ENCODE measurements at places on chromosomes 1 and 21.
A peak's percentile ranks its signal among the peaks of the same experiment; 100 is the strongest.

DNA sequence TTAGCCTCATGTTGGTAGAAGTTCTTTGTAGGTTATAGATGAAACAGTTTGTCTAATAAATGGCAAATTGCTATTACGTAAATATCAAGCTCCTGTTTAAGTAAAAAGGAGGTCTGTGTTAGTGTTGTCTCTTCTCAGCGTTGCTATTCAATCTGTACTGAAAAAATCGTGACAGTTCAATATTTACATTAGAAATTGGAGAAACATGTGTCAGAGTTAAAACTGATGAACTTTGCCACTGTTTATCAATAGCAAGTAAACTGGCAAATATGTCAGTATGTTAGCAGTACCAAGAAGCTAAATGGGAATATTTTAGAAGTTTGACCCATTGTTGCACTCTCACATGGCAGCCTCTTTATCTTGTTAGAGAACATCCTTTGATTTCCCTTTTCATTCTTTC lies 218.5 kb downstream of the GPR52 start:
- no peak for DNase-seq

DNA sequence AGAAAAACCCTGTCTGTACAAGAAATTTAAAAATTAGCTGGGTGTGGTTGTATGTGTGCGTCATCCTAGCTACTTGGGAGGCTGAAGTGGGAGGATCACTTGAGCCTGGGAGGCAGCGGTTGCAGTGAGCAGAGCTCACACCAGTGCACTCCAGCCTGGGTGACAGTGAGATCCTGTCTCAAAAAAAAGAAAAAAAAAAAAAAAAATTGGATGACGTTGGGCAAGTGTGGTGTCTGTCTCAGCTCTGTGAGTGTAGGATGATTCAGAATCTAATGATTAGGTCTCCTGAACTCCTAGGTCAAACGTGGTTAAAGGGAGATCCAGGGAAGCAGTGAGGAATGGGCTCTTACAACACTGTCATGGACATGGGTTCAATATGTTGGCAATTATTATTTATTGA lies 435.9 kb downstream of the KIF26B start:
- DNase-seq = no peak

- no peak for DNase-seq
These were observed 8.7 kb downstream of the PARK7 start for GRCh38 chr1:7970246-7970645.

DNA sequence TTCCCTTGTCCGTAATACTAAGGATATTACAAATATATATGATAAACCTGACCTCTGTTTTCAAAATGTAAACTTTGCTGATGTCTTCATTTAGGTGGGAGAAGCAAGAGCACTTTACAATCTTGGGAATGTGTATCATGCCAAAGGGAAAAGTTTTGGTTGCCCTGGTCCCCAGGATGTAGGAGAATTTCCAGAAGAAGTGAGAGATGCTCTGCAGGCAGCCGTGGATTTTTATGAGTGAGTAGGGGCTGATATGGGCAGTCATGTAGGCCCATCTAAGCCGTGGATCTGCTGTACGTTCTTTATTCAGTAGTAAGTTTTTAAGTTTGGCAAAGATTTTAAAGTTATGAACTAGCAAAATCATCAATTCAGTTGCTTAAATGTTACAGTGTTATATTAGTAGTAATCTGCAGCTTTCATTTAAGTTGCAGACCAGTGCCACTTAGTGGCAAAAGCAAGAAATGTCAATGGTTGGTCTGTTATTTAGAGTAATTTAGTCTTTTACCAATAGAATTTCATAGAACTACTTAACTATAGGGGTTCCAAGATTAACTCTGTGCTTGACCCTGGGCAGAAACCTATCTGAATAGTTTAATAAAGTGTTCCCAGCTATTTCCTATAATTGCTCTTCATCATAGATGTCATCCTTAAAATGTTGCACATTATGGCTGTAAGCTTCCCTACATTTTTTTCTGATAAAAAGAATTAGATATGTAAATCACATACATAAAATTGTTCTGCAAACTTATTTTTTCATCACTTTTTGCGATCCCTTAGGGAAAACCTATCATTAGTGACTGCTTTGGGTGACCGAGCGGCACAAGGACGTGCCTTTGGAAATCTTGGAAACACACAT lies 21.3 kb downstream of the GPSM2 start:
- DNase-seq = no peak

GRCh38 chr1:156135930-156136871 lies 17.2 kb upstream of the SEMA4A start:
- DNase-seq = no peak

- DNase-seq = no peak
These were observed 512 bp downstream of the FBLIM1 start for GRCh38 chr1:15758953-15759661.

- no peak for DNase-seq
These were observed 21.5 kb downstream of the SLAMF1 start for GRCh38 chr1:160625321-160625720.

- DNase-seq = no peak
These were observed 1205.3 kb upstream of the ADGRL4 start for GRCh38 chr1:80211691-80212380.

GRCh38 chr1:17565461-17566252 lies 26.2 kb downstream of the ARHGEF10L start:
- no peak for DNase-seq

DNA sequence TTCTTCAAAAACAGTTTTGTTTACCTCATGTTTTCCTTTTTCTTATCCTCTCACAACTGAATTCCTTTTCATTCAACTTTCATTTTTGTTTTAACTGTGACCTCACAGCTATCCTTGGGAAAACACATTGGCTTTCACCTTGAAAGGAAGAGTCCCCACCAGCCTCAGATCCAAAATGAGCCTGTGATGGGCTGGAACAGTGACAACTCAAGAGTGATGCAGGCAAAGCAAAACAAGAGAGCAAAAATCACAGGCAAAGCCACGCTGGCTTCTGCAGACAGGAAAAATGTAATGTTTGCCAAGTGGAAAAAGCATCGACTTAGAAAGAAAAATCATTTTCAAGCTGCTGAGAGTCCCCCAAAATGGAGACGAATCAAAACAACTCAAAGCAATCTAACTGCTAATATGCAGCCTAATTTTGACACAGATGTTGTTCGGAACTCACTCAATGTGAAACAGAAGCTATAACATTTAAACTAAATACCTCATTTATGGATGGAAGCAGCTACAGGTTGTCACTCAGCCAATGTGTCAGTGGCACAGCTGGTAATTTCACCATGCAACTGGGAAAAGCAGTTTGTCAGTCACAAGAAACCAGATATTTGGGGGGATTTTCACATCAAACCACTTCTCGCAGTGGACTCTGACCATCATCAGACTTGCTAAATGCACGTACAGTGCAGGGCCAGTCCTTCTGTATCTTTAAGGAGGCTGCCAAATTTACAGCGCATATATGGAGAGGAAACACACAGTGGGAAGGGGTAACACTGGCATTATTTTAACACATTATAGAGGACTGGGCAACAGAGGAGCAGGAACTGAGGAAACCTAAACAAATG lies 50.7 kb downstream of the ALG14 start:
- no peak for DNase-seq

GRCh38 chr1:83905315-83905907 lies 93.5 kb downstream of the TTLL7 start:
- DNase-seq = peak; percentile 1

- no peak for DNase-seq
These were observed 49.4 kb upstream of the BOLA1 start for GRCh38 chr1:149849947-149850360.

DNA sequence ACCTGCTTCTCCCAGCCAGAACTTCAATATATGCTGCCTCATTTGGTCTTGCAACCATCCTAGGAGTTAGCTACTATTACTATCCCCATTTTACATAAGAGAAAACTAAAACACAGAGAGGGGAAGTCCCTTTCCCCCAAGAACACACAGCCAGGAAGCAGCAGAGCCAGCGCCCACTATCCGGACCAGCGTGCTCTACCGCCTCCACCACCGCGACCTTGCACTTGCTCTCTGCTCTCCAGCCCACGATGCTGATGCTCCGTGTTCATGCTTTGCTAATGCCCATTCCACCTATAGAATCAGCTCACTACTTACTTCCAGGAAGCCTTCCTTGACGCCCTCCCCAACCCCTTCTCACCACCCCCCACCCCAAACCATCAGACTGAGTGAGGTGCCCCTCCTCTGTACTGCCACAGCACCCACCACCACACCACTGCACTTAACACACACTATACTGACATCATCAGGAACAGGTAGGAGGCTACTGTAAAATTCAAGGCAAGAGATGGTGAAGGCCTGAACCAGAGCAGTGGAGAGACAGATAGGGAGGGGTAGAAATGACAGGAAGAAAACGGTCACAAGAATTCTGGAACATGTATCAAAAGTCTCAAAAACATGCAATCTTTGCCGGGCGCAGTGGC lies 9.4 kb downstream of the TMEM53 start:
- no peak for DNase-seq

DNA sequence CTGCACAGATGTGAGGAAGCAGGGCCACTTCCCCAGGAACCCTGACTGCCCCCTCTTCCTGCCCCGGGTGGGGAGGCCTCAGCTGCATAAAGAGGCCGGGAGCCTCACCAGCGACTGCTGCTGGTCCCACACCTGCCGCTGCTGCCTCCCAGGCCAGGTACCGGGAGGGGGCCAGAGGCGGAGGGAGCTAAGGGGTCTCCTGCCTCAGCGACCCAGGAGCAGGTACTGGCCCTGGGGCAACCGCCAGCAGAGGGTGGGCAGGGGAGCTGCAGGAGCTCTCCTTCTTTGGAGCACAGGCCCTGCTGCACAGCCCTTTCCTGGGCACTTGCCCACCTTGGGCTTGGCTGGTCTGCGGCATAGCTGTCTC lies 6.8 kb downstream of the GJC2 start:
- DNase-seq = no peak

DNA sequence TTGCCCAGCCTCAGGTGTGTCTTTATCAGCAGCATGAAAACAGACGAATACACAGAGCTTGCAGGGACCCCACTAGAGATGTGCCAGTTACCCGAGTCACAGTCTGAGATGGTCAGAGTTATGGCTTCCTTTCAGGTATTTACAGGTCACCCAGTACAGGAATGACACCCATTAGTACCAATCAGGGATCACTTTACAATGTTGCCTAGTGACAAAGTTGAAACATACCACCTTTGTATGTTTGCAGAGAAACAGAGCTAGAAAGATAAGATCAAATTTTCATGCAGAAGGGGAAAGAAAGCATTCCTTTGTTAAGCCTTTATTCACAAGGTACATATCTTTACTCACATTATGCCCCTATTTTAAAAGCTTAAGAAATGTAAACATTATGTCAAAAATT lies 137.6 kb downstream of the RGS7 start:
- no peak for DNase-seq

- DNase-seq = no peak
These were observed 9.9 kb upstream of the HAO2 start for GRCh38 chr1:119358636-119359035.

DNA sequence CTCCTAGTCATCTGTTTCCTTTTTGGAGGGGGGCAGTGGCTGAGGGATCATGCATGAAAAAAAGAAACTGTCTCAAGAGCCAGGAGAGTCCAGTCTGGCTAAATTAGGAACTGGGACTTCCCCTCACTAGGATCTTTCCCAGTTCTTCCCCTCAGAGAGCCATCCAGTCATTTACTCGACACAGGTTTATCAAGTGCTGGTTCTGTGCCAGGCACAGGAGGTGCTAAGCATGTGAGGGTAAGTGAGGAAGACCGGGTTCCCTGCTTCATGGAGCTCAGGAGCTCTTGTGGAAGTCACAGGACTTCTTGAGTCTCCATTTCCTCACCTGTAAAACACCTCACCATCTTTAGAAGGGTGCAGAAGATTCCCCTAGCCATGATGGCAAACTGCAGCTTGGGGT lies 8.6 kb upstream of the NUAK2 start:
- DNase-seq = no peak

DNA sequence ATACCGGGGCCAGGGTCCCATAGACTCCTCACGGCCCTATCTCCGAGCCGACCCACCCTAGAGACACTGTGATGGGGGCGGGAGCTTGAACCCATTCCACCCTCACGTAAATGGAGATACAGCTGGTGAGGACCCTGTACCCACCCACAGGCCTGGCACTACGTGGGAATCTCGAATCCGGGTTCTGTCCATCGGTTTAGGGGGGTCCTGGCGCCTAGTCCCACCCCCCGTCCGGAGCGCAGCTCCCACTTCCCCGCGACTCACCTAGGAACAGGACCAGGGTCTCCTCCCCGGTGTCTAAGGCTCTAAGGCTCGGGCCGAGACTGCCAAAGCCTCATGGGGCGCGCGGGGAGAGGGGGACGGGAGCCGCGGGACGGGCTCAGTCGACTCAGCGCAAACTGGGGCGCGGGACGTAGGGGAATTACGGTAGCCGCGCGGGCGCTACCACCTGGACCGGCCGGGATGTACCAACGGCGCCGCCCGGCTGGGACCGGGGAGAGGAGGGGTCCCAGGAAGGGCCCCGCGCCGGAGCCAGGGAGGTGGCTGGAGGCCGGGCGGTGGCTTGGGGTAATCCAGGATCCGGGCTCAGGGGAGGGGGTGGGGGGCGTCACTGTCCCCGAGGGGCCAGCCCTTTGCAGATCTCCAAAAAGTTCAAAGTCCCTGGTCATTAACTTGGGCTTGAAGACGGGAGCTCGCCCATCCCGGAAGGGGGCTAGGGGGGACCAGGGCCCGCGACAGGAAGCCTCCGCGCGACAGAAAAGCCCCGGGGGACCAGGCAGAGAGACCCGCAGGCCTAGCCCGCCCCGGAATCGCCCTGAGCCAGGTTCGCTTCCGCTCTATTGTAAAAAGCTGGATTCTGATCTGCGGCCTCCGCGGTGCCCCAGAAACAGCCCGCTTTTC lies 1.0 kb downstream of the PLEKHG5 start:
- peak; percentile 38 for DNase-seq

DNA sequence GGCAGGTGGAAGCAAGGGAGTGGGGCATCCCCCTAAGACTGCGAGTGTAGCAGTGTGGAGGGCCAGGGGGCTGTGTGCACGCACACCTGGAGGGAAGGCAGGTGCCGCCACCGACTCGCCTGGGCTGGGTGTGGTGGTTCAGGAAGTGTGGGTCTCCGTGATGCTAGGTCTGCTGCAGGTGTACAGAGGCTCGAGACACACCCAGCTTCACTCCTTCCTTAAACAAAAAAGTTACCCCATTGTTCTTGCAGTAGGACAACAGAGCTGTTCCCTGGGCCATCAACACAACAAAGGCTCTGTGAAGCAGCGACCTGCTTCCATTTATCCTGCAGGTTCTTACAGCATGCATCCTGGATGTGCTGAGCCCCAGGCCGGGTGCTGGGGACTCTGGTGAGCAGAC lies 100.4 kb upstream of the TMEM51 start:
- DNase-seq = no peak

DNA sequence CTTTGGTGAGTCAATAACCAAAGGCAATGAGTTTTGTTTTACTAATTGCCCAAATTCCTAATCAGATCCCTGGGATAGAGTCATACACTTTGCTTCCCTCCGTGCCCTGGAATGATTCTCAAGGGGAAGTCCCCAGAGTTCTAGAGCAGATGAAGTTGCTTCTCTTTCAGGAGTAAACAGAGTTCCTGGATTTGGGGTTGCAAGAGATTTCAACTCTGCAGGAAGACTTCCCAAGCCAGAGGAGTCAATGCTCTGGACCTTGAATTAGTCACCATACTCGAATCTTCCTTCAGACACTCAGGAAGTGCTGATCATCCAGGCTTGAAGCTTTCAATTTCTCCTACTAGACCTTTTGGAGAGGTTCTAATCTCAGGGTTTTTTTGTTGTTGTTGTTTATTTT lies 39.6 kb downstream of the FCER1A start:
- DNase-seq = no peak

- DNase-seq = no peak
These were observed 58.6 kb downstream of the DDR2 start for GRCh38 chr1:162690672-162691434.

GRCh38 chr1:7719468-7720094 lies 51.5 kb upstream of the VAMP3 start:
- no peak for DNase-seq

Data from activated CD4-positive, alpha-beta T cell treated with anti-CD3 and anti-CD28 coated beads for 24 hours (primary cell).